ENCODE measurements at places on chromosomes 12 and 14.

DNA sequence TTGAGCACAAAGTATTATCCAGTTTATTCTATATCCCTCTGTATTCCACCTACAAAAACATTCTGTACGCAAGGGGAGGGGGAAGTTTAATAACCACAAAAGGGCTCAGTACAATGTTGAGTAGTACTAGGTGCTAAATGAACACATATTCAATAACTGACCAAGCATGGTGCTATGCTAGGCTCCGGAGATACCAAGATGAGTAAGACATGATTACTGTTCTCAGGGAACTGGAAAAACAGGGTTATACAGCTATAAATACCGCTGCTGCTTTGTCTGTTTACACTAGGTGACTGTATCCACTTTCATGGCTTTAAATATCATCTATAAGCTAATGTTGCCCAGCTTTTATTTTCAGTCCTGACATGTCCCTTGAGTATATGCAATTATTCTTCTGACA lies 135.8 kb downstream of the INSM2 start:
- no peak for DNase-seq

GRCh38 chr14:57822081-57822480 lies 43.8 kb downstream of the SLC35F4 start:
- DNase-seq, result no peak

- DNase-seq, result no peak
Observed at GRCh38 chr12:56991319-56992246, 14.8 kb downstream of the ZBTB39 start.

DNA sequence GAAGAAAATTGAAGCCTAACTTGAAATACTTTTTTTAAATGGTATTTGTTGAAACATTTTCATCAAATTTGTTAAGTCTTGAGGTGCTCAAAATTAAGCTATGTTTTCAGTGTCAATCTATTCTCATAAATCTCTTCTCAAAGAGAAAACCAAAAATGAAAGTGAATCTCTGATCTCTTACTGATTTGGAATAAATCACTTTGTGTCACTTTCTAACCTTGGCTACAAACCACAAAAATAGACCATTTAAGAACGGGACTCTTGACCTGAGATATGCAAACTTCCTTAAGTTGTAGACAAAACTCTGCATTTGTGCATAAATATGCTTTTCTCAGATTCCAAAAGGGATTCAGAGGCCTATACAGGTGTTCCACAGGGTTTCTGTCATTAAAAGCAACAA lies 192.9 kb downstream of the SEC23A start:
- no peak for DNase-seq

DNA sequence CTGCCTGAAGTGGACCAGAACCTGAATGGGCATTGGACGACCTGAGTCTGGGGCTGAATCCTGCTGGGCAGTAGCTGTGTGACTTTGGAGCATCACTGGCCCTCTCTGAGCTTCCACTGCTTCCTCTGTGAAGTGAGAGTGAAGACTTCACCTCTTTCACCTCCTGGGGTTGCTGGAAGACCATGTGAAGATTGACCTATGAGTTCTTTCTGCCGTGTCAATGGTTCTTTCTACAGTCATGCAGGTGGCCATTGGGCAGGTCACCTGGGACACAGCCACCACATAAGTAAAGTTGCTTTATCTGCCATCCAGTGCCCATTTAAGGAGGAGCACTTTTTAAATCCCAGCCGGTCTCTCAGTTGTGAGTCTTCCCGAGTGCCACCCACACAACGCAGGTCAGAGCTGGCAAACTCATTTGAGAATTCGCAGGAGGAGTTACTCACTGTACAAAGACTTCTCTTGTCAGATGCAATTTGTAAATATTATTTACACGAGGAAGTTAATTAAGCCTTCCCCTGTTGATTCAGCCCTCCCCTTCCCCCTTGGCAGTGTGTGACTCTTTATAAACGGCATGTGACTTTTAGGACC lies 74.8 kb upstream of the TCL1B start:
- no peak for DNase-seq

GRCh38 chr14:100979780-100980179 lies 76.3 kb upstream of the RTL1 start:
- DNase-seq, result peak; percentile 21

- DNase-seq, result no peak
Observed at GRCh38 chr14:30982533-30982932, 42.9 kb upstream of the AP4S1 start.

DNA sequence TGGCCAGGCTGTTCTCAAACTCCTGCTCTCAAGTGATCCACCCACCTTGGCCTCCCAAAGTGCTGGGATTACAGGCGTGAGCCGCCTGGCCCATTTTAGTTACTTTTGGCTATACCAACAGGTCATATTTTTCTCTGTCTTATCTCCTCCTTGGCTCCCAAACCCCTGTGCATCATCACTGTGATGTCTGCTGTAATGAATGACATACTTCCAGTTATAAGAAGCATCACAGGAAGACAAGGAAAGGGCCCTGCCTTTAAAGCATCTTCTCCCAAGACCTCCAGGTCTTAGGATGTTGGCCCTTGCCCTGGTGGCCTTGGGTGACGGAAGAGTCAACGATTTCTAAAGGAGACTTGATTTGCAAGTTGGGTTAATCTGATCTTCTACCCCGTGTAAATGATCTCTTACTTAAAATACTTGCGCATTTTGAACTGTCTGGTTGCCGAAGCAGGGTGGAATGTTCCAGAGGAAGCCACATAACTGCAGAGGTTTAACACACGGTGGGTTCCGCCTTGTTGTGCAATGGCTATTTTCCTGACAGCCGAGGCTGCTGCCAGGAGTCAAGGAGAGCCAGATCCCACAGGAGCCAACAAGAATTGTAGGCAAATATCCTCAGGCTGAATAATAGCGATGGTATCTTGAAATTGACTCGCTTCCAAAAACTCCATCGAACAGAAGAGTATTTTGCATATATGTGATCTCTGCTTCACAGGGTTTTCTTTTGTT lies 55.7 kb upstream of the PLXNC1 start:
- no peak for DNase-seq

- DNase-seq, result peak; percentile 33
Observed at GRCh38 chr12:7129872-7130691, at the start of gene CLSTN3. Gene CLSTN3, plus strand, starts transcription at chr12:7130371. Its CDS starts 278 bp downstream, at chr12:7130649.

DNA sequence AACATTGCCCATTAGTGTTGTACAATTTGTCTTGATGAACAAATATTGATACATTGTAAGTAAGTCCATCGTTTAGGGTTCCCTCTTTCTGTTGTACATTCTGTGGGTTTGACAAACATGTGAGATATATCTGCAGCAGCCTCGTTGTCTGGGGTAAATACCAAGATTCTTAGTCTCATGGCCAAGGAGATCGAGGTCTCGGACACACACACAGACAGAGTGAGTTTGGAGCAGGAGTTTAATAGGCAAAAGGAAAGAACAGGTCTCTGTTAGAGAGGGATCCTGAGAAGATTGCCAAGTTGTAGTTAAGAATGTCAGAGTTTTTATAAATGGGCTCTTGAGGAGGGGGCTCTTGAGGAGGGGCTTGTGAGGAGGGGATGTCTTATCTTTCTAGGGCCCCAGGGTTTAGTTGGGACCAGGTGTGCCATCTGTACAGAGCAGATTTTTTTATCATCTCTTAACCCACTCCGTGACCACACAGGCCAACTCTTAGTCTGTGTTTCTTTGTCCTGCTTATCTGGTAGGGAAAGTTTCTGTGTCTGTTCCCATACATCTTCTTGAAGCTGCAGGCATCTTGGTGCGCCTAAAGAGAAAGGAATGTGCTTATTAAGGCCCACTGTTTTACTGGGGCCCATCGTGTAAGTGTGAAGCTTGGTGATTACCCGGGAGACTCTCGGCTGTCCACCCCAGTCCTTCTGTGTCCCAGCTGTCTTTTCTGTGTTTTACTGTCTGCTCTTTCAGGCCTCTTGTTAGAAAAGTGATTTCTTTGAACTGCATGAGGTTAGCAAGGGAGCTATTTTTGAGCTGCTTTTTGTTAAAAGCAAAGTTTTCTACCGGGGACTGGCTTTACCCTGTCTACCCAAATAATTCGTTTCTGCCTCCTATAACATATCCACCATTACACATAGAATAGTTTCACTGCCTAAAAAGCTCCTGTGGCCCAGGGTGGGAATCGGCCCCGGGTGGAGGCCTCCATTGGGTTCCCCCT lies 22.4 kb upstream of the CLEC2D start:
- DNase-seq, result no peak

- no peak for DNase-seq
Observed at GRCh38 chr14:56814519-56814959, 4.3 kb upstream of the OTX2 start.
